ENCODE measurements at places on chromosomes 2 and 18. TPM values are rescaled to one million over a fixed set of nuclear protein-coding genes. Genes with fewer than 3 reads are reported as not detected.

DNA sequence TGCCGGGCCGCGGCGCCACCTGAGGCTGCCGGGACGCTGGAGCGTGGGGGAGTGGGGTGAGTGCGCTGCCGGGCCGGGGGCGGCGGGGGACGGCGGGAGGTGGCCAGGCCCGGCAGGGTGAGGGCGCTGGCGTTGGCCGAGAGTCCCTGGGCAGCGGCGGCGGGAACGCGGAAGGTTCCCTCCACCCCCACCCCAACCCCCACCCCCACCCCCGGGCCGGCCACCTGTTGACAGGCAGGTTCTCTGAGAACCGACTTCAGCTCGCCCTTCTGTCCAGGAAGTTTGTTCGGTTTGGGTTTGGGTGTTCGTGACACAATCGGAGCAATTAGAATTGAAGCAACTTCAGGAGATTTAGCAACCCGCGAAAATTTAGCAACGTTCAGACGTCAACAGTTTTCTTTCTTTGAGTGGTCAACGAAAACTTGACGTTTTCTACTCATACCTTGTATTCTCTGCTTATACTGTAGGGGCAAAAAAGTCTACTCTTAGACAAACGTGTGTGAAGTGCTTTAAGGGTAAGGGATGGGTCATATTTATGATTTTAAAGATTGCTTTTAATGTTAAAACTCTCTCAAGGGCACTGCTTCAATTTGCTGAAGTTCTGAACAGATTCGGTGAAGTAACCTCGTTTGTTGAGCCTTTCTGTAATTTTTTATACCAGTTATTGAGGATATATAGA is 9.3 kb downstream of the OTX1 start:
- DNase-seq = no peak

DNA sequence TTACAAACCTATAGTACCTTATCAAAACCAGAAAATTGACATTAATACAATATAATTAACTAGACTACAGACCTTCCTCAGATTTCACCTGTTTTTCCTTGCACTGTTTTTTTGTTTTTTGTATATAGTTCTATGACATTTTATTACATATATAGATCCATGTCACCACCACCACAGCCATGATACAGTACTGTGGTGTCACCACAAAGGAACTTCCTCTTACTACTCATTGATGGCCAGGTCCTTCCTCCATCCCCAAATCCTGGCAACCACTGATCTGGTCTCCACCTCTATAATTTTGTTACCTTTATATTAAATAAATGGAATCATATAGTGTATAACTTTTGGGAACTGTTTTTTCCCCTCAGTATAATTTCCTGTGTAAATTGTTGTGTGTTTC is 19.4 kb upstream of the ATP6V1B1 start:
- DNase-seq = no peak

GRCh38 chr2:176830362-176830761 is 382.2 kb upstream of the HNRNPA3 start:
- no peak for DNase-seq

- no peak for DNase-seq
Observed at GRCh38 chr18:78583739-78584458, 395.7 kb upstream of the SALL3 start.

DNA sequence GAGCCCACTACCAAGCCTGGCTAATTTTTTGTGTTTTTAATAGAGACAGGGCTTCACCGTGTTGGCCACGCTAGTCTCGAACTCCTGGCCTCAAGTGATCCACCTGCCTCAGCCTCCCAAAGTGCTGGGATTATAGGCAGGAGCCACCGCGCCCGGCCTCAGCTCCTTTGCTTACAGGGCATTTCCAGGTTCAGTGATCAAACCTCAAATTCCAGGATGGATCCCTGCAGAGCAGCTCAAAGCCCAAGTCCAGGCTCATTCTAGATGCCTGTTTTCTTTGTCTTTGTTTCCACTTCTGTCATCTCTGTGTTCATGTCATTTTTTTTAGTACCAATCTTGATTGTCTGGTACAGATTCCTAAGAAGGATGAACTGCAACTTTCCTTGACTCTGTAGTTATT is 41.9 kb downstream of the TNFRSF11A start:
- DNase-seq = no peak

GRCh38 chr18:40532046-40532445 is 1423.0 kb upstream of the PIK3C3 start:
- no peak for DNase-seq

DNA sequence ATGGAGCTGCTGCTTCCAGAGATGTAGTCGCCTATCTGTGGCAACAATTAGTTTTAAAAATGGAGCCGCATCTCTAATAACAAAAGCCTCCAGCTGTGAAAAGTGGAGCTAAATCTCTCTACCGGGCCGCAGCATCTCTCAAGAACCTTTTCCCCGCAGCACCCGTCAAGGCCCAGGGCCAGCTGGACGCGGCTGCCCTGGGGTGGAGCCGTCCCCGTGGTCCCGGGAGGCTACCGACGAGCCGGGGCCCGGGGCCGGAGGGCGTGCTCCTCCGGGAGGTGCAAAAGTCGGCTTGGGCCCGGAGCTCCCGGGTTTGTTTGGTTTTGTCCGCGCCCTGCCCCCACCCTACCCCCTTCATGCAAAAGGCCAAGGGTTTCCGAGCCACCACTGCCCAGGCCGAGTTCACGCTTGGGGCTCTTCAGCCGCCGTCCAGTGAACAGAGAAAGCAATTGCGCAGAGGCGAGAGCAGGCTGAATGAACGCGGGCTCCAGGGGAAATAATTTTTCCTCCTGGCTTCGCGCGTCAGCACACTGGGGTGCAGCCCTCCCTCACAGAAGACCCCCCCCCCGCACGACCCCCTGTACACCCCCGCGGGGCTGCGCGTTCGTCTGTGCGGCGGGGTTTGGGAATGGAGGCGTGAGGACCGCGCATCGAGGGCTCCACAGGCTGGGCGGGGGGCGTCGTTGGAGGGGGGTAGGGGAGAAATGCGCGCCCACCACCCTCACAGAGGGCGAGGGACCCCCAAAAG is 557 bp upstream of the GREB1L start:
- DNase-seq = no peak

DNA sequence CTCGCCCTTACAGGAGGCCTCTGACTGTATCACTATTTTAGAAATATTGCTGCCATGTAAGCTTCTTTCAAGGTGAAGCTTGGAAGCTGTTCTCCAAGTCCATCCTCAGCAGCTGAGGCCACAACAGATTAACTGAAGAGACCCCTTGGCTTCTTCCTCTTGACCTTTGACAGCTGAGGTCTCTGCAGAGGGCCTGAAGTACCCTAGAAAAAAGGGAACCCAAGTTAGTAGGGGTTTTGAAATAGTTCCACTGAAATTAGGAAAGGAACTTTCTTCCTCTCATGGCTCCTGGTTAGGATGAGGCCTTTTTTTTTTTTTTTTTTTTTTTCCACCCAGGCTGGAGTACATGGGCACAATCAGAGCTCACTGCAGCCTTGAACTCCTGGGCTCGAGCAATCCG is 15.5 kb upstream of the IHH start:
- DNase-seq = no peak

Gene SPP2
- not detected for total RNA-seq

Gene FABP1
- total RNA-seq = not detected

Gene ADGRF3
- 0.24 TPM for total RNA-seq

DNA sequence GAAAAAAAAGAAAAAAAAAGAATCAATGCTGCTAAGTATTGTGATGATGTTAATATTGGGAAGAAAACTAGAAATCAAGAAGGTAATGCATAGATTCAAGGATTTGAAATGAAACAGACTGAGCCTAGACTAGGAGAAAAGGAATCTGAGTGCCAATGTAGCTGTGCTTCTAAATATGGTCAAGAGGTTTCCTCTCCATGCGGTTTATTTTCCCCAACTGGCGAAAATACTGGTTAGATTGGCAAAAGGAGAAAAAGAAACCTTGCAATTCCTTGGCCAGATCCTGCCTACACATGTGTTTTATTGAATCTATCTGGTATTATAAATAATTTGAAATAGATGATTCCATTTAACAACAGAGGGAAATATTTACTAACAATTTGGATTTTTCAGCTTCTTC is 5.7 kb downstream of the SCN3A start:
- DNase-seq = no peak

Gene RSAD2
- total RNA-seq = not detected

Measured in HFFc6 (cell line).